ENCODE measurements at places on chromosomes 1 and 21.

- DNase-seq = no peak
These were observed 6.3 kb upstream of the ACBD6 start for GRCh38 chr1:180508725-180509097.

DNA sequence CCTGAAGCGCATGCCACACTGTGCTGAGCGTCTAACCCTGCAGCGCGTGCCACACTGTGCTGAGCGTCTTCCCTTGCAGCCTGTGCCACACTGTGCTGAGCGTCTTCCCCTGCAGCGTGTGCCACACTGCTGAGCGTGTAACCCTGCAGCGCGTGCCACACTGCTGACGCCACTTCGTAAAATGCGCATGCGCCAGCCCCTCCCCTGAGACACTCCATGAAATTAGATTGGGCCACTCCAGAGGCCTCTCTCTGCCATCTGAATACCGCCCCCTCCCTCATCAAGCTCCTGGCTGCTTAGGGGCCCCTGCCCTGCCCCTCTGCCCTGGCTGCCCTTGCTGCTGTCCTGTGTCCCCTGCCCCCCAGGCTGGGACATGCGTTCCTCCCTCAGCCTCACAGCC is 84.8 kb downstream of the POFUT2 start:
- no peak for DNase-seq

DNA sequence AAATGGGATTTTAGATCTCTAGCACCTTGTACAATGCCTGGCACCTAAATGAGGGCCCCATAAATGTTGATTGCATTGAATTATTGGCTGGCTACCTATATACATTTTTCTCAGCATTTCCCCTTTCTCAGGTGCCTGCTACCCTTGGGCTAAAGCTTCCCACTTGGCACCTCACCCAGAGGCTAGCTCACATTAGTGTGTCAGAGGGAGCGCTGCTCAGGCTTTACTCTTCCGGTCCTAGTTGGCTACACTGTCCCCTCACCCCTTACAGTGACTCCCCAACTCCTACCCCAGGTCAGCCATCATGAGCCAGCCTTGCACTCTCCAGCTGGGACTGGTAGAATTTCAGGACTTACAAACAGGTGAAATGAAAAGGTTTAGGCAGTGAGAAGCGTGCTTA is 9.5 kb downstream of the TRAF5 start:
- no peak for DNase-seq

- DNase-seq = no peak
These were observed 1300.0 kb downstream of the PLA2G4A start for GRCh38 chr1:188128761-188129160.

DNA sequence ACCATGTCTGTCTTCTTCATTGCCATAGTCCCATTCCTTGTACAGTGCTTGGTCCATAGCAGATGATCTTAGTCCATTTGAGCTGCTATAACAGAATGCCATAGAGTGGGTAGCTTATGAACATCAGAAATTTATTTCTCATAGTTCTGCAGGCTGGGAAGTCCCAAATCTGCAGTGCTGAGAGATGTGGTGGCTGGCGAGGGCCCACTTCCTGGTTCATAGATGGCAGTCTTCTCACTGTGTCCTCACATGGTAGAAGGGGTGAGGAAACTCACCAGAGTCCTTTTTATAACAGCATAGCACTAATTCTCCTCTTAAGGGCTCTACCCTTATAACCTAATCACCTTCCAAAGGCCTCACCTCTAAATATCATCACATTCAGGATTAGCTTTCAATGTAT is 23.1 kb upstream of the RAP1A start:
- no peak for DNase-seq

- DNase-seq = no peak
These were observed 32.3 kb downstream of the SNAP47 start for GRCh38 chr1:227767401-227768124.

All from neural progenitor cell (in vitro differentiated cells).